ENCODE measurements at places on chromosomes 5 and 9. TPM values are rescaled to one million over a fixed set of nuclear protein-coding genes. Genes with fewer than 3 reads are reported as not detected.

The S1PR3 gene
- 9.3 TPM for total RNA-seq

The F2RL2 gene
- 0.29 TPM for total RNA-seq

The TOR2A gene
- 21.5 TPM for total RNA-seq

The FBXL7 gene
- 3.8 TPM for total RNA-seq

DNA sequence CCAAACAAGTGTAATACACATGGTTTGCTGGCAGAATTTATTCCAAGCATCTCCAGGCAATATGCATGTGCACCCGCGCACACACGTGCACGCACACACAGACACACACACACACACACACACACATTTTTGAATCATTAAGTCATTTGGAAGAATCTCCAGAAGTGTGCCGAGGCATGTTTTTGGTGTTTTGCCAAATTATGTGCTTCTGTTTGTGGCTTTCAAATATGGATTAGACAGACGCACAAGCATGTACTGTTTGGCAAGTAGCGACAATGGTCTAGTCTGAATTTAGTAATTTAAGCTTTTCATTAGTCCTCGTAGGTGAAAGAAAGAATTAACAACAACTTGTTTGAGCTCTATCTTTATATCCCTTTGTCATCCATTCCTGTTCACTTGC, 36.7 kb downstream of the NFIB start:
- no peak overlapping the region for H3K4me3 ChIP-seq
- H3K27me3 ChIP-seq = no peaks in the 10 kb centered on the region
- peaks cover 81% of the 10 kb centered on the region for H3K4me1 ChIP-seq
- DNase-seq = no peak

GRCh38 chr9:136056546-136057235, 38.4 kb downstream of the NACC2 start:
- peaks cover 20% of the 10 kb centered on the region for H3K4me1 ChIP-seq
- no peaks in the 10 kb centered on the region for H3K27me3 ChIP-seq
- no peak overlapping the region for H3K27ac ChIP-seq
- no peak for DNase-seq

DNA sequence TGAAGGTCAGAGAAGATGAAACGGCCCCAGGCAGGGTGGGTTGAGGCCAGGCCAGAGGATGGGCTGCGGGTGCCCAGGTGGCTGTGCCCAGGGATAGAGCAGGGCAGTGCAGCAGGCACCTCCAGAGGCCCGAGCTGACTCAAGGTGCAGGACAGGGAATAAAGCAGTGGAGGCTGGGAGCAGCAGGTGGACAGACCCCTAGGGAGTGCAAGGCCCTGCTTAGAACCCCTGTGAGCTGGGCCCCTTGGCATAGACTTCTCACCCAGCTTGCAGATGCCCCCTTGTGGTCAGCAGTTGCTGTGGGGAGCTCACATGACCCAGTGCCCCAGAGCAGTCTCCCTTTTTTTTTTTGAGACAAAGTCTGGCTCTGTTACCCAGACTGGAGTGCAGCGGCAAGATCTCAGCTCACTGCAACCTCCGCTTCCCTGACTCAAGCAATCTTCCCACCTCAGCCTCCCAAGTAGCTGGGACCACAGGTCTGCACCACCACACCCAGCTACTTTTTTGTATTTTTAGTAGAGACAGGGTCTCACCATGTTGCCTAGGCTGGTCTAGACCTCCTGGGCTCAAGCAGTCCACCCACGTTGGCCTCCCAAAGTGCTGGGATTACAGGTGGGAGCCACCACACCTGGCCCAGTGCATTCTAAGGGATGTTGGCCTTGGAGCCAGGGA, 118.8 kb downstream of the WNK2 start:
- no peak overlapping the region for H3K4me3 ChIP-seq
- DNase-seq = peak; percentile 65
- no peak overlapping the region for H3K27ac ChIP-seq

DNA sequence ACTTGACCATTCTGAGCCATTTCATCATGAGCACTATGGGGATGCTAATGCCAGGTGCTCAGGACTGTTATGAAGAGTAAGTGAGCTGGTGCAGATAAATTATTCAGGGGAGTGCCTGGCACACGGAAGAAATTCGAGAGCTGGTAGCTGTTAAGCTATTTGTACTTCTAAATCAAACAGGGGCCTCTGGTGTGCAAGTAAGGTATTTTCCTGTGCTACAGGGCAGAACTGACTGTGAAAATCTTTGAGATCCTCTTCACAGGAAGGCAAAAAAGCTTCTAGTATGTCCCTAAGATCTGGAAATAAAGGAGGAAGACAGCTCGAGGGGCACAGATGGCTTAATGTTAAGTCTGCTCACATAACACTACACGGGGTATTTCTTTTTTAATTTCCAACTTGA, 106.3 kb upstream of the SPOCK1 start:
- no peak overlapping the region for H3K27ac ChIP-seq
- no peak overlapping the region for H3K4me3 ChIP-seq

GRCh38 chr9:25845867-25846266, 167.6 kb upstream of the TUSC1 start:
- H3K4me1 ChIP-seq = no peaks in the 10 kb centered on the region
- no peak overlapping the region for H3K4me3 ChIP-seq
- DNase-seq = no peak
- no peak overlapping the region for H3K27ac ChIP-seq

DNA sequence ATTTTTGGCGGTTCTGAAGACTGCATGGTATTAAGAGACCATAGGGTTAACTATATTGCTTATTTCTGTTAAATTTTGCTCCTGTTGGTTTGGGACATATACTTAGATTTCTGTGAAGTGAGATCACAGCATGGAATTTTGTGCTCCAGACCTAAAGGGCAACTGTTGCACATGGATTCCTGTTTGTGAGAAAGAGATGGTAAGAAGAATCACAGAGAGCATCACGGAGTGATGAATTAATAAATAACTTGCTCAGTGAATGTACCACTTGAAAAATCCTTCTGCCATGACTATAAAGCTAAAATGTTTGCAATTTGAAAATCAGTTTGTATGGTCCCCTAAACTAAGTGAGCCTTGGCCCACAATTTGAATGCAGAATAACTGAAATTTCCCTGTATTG, 4.5 kb downstream of the PSAT1 start:
- H3K4me1 ChIP-seq = peaks cover 14% of the 10 kb centered on the region
- H3K36me3 ChIP-seq = peaks cover 42% of the 10 kb centered on the region
- DNase-seq = no peak
- H3K27ac ChIP-seq = no peak overlapping the region
- no peaks in the 10 kb centered on the region for H3K27me3 ChIP-seq

DNA sequence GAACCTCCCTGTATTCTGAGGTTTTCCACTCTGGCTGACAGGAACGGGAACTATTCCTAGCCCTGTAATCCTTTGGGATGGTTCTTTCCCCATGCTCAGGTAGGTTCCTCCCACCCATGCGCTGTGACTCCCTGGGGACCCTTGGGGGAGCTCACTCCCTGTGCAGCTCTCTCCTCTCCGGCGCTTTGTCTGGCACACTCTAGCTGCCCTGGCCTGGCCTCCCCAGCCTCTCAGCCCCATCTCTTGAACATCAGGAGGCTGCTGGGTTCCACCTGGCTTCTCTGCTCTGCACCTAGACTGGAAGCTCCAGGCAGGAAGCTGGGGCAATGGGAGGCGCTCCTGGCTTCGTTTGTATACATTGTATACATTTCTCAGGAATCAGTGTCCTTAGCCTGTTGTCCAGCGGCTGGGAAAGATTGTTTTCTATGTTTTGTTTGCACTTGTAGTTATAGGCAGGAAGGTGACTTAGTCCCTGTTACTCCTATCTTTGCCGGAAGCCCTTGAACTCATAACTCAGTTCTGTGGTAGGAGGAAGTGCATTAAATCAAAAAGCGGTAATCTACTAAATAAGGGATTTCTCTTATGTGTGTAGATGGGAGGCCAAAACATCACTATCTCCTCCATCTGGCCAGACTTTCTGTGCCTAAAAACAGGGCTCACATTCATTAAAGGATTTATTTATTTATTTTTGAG, 20.4 kb downstream of the SLC25A25 start:
- no peak overlapping the region for H3K4me3 ChIP-seq
- H3K27ac ChIP-seq = no peak overlapping the region
- peaks cover 13% of the 10 kb centered on the region for H3K36me3 ChIP-seq

All from type B pancreatic cell (in vitro differentiated cells).